ENCODE measurements at places on chromosomes 4 and X.

GRCh38 chr4:2925496-2925895 lies 37.7 kb downstream of the NOP14 start:
- H3K27ac ChIP-seq: no peak overlapping the region
- no peak overlapping the region for H3K4me3 ChIP-seq
- peaks cover 10% of the 10 kb centered on the region for H3K4me1 ChIP-seq

DNA sequence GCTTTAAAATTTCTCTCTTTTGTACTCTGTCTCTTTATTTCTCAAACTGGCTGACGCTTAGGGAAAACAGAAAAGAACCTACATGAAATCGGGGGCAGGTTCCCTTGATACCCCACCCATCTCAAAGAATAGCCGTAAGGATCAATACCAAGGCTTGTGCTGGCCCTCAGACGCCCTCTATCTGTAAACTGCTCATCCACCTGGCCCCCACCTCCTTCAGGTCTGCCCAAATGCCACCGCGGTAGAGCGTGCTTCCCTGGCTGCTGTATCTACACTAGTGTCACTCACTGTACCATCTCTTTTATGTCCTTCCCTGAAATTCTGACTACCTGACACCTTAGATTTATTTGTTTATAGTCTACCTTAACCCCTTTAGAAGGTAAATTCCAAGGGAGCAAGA lies 62.8 kb downstream of the SMIM20 start:
- no peak overlapping the region for H3K27ac ChIP-seq
- DNase-seq: no peak
- no peaks in the 10 kb centered on the region for H3K4me1 ChIP-seq
- no peaks in the 10 kb centered on the region for H3K36me3 ChIP-seq

DNA sequence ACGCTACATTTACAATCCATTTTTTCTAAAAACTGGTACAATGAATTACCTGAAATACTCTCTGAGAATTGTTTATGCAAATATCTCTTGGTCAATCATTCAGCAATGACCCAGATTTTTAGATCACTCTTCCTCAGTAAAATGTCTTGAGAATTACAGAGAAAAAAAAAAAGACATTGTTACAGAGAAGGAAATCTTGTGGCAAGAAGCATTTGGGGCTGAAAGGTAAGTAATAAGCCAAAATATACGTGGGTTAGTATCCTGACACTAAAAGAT lies 19.6 kb upstream of the TET2 start:
- H3K36me3 ChIP-seq: no peaks in the 10 kb centered on the region
- H3K27me3 ChIP-seq: no peaks in the 10 kb centered on the region
- no peak overlapping the region for H3K4me3 ChIP-seq
- no peak for DNase-seq
- H3K27ac ChIP-seq: no peak overlapping the region

DNA sequence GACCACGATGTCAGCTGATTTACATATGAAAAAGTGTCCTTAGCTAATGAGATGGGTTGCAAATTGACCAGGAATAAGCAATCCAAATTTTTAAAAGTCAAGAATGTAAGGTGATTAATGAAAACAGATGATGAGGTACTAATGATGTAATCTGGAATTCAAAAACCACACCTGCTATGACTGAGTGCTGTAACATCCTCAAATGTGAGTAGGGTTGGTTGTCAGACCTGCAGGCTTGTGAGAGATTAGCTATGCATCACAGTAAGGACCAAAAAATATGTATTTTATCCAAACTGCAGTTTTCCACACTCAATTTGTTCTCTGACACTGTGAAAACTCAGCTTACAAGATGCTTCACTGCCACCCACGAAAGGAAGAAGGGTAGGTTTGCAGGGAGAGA lies 242.5 kb downstream of the OPHN1 start:
- H3K4me1 ChIP-seq: no peaks in the 10 kb centered on the region
- H3K4me3 ChIP-seq: no peak overlapping the region
- no peak for DNase-seq
